AG04449 (cell line): ENCODE measurements at places on chromosomes 6 and 20.

- DNase-seq = no peak
Measured at GRCh38 chr6:162313922-162314660, 413.5 kb downstream of the PRKN start.

DNA sequence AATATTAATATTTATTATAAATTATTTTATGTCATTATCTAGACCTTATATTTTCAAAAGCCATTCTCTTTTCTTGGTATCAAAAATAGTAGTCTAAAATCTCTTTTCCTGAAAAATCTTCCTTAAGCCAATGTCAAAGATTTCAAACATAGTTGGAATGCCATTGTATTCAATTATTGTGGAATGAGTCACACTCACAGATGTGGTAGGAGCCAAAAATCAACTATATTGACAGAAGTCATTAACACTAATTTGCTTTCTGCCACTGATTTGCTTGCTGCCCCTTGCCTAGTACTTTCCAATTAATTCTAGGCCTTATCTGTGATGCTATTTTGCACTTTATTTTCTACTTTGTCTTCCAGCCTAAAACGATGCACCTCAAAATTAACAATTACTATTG is 1326.3 kb upstream of the GJE1 start:
- no peak for DNase-seq

- DNase-seq = no peak
Measured at GRCh38 chr6:93104195-93104817, 315.1 kb downstream of the EPHA7 start.

- DNase-seq = no peak
Measured at GRCh38 chr20:2254333-2254732, 41.5 kb upstream of the TGM3 start.

GRCh38 chr6:5541025-5541424 is 279.7 kb downstream of the FARS2 start:
- no peak for DNase-seq
